Activated CD4-positive, alpha-beta T cell treated with anti-CD3 and anti-CD28 coated beads, Interleukin-2, amount 10 ng/mL, durations not matched to agents 24 days and 14 days (primary cell): ENCODE measurements at places on chromosomes 3 and 15.

- H3K27me3 ChIP-seq, result no peaks in the 10 kb centered on the region
- H3K4me1 ChIP-seq, result no peaks in the 10 kb centered on the region
- no peaks in the 10 kb centered on the region for H3K36me3 ChIP-seq
- no peak for DNase-seq
Observed at GRCh38 chr15:54580643-54581042, 602.4 kb downstream of the UNC13C start.

GRCh38 chr15:79520654-79521053, 88.5 kb downstream of the MINAR1 start:
- peaks cover 10% of the 10 kb centered on the region for H3K27me3 ChIP-seq
- H3K36me3 ChIP-seq, result no peaks in the 10 kb centered on the region
- DNase-seq, result no peak
- no peaks in the 10 kb centered on the region for H3K4me1 ChIP-seq
- H3K4me3 ChIP-seq, result no peak overlapping the region

- DNase-seq, result no peak
- H3K27ac ChIP-seq, result no peak overlapping the region
- H3K27me3 ChIP-seq, result no peaks in the 10 kb centered on the region
- H3K4me1 ChIP-seq, result no peaks in the 10 kb centered on the region
- H3K36me3 ChIP-seq, result no peaks in the 10 kb centered on the region
- H3K4me3 ChIP-seq, result no peak overlapping the region
Observed at GRCh38 chr3:49255718-49256511, 21.1 kb downstream of the C3orf62 start.

- no peak for DNase-seq
- H3K27me3 ChIP-seq, result no peaks in the 10 kb centered on the region
- peaks cover 61% of the 10 kb centered on the region for H3K36me3 ChIP-seq
- H3K4me3 ChIP-seq, result no peak overlapping the region
- H3K27ac ChIP-seq, result no peak overlapping the region
Observed at GRCh38 chr3:186964616-186965015, 34.3 kb downstream of the ST6GAL1 start.

DNA sequence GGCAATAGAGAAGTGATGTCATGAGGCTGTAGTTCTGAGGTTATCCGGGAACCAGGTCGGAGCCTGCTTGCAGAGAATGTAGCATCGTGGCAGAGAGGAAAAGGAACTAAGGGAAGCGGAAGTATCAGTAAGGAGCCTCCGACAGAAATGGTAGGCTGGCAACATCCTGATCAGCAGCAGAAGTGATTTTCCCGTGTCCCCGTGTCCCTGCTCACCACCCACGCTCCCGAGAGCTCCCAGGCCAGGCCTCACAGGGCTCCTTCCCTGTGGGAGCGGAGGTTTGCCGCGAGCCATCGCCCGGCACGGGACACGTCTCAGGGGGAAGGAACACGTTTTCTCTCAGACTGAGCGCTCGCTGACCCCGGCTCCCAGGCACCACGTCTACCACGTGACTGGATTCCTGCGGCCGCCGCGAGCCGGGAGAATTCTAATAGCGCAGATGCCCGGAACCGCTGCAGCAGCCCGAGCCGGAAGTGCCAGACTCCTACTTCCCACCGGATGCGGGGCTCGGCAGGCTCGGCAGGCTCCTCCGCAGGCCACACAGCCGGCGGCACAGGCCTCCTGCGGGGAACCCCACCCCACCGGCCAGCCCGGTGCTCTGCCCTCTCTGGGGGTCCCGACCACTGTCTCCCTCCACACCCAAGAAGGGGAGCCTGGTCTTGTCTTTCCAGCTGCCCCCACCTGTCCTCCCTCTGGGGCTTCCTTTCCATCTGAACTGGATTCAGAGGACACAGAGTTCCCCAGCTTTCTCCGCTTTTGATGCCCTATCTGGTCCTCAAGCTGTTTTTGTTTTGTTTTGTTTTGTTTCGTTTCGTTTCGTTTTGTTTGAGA, 99.3 kb downstream of the BDH1 start:
- H3K36me3 ChIP-seq, result no peaks in the 10 kb centered on the region
- DNase-seq, result peak; percentile 83

GRCh38 chr15:63476229-63476632, 28.2 kb upstream of the USP3 start:
- no peaks in the 10 kb centered on the region for H3K27me3 ChIP-seq
- peak overlapping the region; percentile 51 for H3K27ac ChIP-seq
- no peak for DNase-seq
- no peaks in the 10 kb centered on the region for H3K36me3 ChIP-seq

- H3K4me1 ChIP-seq, result peaks cover 43% of the 10 kb centered on the region
- no peaks in the 10 kb centered on the region for H3K27me3 ChIP-seq
- peaks cover 6% of the 10 kb centered on the region for H3K36me3 ChIP-seq
- no peak for DNase-seq
Observed at GRCh38 chr3:114333180-114333922, 39.5 kb downstream of the TIGIT start.

- no peaks in the 10 kb centered on the region for H3K36me3 ChIP-seq
- no peaks in the 10 kb centered on the region for H3K4me1 ChIP-seq
- DNase-seq, result no peak
- no peak overlapping the region for H3K4me3 ChIP-seq
Observed at GRCh38 chr3:14920536-14920935, 26.8 kb upstream of the NR2C2 start.

DNA sequence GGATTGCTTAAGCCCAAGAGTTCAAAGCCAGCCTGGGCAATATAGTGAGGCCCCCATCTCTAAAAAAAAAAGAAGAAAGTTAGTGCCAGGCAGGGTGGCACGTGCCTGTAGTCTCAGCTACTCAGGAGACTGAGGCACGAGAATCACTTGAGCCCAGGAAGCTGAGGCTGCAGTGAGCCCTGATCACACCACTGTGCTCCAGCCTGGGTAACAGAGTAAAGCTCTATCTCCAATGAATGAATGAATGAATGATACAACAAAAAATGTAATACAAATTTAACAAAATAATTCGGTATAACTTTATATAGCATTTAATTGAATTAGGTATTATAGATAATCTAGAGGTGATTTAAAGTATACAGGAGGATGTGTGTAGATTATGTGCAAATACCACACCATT, 29.7 kb downstream of the DENND4A start:
- H3K4me1 ChIP-seq, result peaks cover 21% of the 10 kb centered on the region
- peaks cover 30% of the 10 kb centered on the region for H3K36me3 ChIP-seq
- DNase-seq, result no peak
- peak overlapping the region; percentile 11 for H3K27ac ChIP-seq

- no peak overlapping the region for H3K27ac ChIP-seq
- no peaks in the 10 kb centered on the region for H3K4me1 ChIP-seq
- H3K36me3 ChIP-seq, result no peaks in the 10 kb centered on the region
- no peaks in the 10 kb centered on the region for H3K27me3 ChIP-seq
- no peak for DNase-seq
Observed at GRCh38 chr3:33901862-33902563, 103.6 kb downstream of the PDCD6IP start.

DNA sequence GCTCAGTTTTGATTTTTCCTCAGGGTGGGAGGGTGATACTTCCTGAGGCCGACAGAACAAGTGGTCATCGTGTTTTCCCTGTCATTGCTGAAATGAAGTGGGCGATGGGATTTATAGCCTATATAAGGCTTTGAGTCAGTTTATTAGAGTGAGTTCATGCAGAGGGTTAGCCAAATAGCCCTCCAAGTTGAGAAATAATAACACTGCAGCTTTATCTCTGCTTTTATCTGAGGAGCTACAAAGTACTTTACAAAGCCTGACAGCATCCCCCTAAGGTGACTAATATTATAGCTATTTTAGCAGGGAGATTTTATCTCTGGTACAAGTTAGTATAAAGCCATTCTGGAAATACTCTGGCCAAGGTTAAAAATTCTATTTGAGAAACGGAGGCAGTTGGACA, 389.6 kb downstream of the MFSD1 start:
- no peaks in the 10 kb centered on the region for H3K4me1 ChIP-seq
- no peaks in the 10 kb centered on the region for H3K36me3 ChIP-seq
- DNase-seq, result no peak
- H3K27me3 ChIP-seq, result no peaks in the 10 kb centered on the region
- H3K27ac ChIP-seq, result no peak overlapping the region

DNA sequence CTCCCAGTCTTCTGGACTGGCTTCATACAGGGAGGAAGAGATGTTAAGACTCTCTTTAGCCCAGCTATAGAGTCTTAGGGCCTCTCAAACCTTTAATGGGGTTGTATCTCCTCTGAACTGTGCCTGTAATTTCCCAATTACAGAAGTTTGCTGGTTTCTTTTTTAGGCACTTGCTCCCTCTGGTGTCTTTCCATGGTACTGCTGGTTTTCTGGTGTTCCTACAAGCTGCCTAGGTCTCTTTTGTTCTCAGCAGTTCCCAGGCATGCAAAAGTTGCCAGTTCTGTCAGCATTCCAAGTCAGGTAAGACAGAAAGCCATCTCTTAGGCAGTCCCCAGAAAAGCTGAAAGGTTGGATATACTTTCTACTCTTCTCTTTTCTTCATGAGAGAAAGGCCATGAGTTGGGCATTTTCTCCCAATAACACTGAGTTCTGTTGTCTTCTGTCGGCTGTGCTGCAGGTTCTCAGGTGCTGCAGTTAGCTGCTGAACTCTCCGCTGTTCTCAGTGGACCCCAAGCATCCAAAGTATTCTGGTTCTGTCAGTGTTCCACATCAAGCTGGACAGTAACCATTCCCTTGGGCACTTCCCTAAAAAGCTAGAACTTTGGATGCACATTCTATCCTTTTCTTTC, 54.4 kb upstream of the EHHADH start:
- H3K27me3 ChIP-seq, result no peaks in the 10 kb centered on the region
- H3K4me1 ChIP-seq, result no peaks in the 10 kb centered on the region
- no peak overlapping the region for H3K27ac ChIP-seq
- no peak overlapping the region for H3K4me3 ChIP-seq

DNA sequence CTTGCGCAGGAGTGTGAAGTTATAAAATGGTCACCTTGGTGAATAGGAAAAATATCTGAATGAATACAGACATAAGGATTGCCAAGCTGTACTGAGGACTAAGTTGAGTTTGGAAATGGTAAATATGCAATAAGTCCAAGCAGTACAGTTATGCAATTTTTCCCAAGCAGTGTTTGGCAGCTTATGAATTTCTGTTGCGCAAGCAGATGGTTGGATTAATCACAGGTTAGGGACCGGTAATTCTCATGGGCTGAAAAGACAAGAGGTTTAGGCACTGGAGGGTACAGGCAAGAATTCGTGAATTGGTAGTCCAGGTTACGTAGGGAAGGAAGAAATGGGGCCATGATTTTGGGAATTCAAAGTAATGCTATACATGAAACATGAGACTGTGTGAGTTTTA, 210.3 kb downstream of the RAP2B start:
- H3K27ac ChIP-seq, result no peak overlapping the region
- DNase-seq, result no peak
- no peaks in the 10 kb centered on the region for H3K36me3 ChIP-seq
- H3K4me3 ChIP-seq, result no peak overlapping the region

DNA sequence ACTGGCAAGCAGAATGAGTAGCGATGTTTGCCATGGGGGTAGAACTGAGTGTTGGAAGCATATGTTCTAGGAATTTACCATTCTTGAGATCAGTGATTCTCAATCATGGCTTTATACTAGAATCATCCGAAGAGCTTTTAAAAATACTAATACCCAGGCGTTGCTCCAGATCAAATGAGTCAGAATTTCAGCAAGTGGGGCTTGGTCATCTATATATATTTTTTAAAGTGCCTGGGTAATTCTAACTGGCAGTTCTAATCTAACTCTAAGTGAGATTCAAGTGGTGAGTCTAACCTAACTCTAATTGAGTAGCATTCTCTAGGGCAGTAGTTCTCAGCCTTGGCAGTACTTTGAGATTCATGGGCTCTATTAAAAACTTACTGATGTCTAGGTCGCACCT, 20.8 kb downstream of the TM4SF1 start:
- peaks cover 21% of the 10 kb centered on the region for H3K27me3 ChIP-seq
- H3K27ac ChIP-seq, result no peak overlapping the region
- no peak overlapping the region for H3K4me3 ChIP-seq
- no peak for DNase-seq
- no peaks in the 10 kb centered on the region for H3K36me3 ChIP-seq
- H3K4me1 ChIP-seq, result no peaks in the 10 kb centered on the region

DNA sequence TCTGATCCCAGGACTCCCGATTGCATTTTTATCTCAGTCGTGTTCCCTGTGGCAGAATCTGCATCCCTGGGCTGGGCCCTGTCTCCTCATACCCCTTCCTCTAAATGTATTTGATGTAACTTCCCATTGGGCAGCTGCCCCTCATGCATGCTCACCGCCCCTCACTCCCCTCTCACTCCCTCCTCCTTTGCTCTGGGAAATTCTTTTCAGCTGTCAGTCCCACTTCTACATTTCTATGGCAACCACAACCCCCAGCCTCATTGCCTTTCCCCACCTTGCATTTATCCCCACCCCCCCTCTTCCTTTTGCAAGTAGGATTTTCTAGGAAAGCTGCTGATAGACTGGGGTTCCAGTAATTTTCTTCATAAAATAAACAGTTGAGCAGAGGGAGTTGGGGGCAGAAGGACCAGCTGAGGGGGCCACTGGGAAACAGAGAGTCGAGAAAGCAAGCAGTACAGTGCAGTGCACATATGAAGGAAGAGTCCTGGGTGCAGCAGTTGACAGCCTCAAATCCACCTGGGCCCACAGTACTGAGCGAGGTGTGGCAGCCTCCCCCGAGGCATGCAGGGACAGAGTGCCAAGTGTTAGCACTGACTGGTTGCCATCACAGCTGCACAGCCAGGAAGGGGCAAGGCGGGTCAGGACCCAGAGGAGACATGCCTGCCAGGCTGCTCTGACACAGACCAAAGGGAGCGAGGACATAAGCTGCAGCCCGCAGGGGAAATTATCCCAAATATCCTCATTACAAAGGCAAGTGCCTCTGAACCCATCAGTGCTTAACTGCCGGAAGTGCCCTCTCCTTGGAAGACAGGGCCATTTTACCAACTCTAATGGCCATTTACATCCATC, 476.3 kb downstream of the EPHB1 start:
- H3K4me1 ChIP-seq, result no peaks in the 10 kb centered on the region
- H3K27me3 ChIP-seq, result no peaks in the 10 kb centered on the region
- H3K36me3 ChIP-seq, result no peaks in the 10 kb centered on the region
- no peak overlapping the region for H3K27ac ChIP-seq

- no peak overlapping the region for H3K27ac ChIP-seq
- peaks cover 10% of the 10 kb centered on the region for H3K4me1 ChIP-seq
- no peak for DNase-seq
- peaks cover 82% of the 10 kb centered on the region for H3K27me3 ChIP-seq
- H3K36me3 ChIP-seq, result peaks cover 5% of the 10 kb centered on the region
- H3K4me3 ChIP-seq, result no peak overlapping the region
Observed at GRCh38 chr15:52787549-52788098, 2.5 kb downstream of the ONECUT1 start.

- H3K4me3 ChIP-seq, result no peak overlapping the region
- H3K36me3 ChIP-seq, result no peaks in the 10 kb centered on the region
- H3K4me1 ChIP-seq, result no peaks in the 10 kb centered on the region
- H3K27ac ChIP-seq, result no peak overlapping the region
Observed at GRCh38 chr3:39529577-39529976, 62.1 kb downstream of the MOBP start.

GRCh38 chr15:40217166-40217824, 21.6 kb upstream of the PAK6 start:
- peak; percentile 88 for DNase-seq
- H3K4me3 ChIP-seq, result no peak overlapping the region
- H3K27ac ChIP-seq, result no peak overlapping the region
- no peaks in the 10 kb centered on the region for H3K4me1 ChIP-seq
- H3K27me3 ChIP-seq, result no peaks in the 10 kb centered on the region
- H3K36me3 ChIP-seq, result peaks cover 37% of the 10 kb centered on the region
